ENCODE measurements at places on chromosomes 11 and 22.

- DNase-seq: no peak
Measured at GRCh38 chr11:8288824-8289491, 25.3 kb upstream of the LMO1 start.

DNA sequence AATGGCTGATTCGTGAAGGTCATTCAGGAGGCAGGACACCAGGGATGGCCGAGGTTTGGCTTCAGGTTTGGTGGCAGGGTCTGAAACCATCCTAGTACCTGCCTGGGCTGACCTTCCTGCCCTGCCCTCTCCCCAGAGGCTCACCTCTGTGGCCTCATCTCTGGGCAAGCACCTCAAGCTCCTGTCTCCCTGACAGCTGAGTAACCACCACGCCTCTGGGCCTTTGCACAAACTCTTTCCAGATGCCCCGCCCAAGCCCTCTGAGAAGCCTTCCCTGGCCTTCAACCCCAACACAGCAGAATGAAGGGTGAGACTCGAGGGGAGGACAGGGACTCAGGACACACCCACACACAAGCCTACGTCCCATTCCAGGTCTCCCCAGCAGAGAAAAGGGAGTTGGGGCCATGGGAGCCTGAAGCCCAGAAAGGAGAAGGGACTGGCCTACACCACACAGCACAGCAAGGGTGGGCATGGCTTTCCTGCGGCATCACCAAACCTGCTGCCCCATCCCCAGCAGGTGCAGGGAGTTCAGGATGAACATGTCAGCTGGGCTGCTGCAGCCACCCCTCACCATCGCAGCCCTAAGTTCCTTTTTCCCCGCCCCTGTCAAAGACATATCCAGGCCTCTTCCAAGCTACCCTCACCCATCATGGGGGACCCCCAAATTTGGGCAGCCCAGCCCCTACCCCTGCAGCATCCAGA is 2.4 kb downstream of the SHISA8 start:
- DNase-seq: no peak

DNA sequence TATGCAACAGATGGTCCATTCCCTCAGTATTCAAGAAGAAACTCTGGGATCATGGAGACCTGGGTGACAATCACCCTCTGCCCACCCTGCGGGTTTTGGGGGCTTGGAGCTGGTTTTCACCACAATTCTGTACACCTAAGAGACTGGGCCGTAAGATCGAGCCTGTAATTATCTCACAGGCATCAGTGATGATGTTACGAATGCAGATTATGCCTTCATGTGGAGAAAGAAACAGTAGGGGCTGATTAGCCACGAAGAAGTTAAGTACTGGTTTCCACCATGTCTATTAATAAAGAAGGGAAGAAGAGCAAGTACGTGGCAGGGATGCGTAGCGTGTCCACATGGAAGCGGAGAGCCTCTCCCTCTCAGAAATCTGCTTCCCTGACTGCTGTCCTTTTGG is 5.3 kb upstream of the EFCAB6 start:
- DNase-seq: no peak

GRCh38 chr11:111426617-111427016 is 47.5 kb upstream of the POU2AF1 start:
- no peak for DNase-seq

GRCh38 chr11:92449780-92450179 is 225.2 kb downstream of the FAT3 start:
- DNase-seq: no peak
